ENCODE measurements at places on chromosomes 6 and 20.

GRCh38 chr6:129695373-129696027, 14.5 kb downstream of the ARHGAP18 start:
- no peak for DNase-seq

DNA sequence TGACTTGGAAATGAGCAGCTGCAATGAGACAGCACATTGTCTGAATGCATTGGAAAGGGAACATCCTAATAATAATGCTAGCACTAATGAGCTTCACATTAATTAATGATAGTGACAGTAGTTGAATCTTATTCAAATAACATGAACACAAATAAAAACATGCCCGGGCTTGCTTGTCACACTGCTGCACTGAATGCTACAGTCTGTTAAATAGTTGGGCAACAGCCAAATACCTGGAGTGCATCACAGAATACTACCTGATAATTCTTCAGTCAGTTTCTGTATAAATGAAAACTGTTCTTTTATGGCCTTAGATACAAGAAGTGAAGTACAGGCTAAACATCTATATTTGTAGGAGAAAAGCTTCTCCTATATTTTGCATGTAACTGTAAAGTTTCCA, 458.7 kb downstream of the RNF144B start:
- no peak for DNase-seq

DNA sequence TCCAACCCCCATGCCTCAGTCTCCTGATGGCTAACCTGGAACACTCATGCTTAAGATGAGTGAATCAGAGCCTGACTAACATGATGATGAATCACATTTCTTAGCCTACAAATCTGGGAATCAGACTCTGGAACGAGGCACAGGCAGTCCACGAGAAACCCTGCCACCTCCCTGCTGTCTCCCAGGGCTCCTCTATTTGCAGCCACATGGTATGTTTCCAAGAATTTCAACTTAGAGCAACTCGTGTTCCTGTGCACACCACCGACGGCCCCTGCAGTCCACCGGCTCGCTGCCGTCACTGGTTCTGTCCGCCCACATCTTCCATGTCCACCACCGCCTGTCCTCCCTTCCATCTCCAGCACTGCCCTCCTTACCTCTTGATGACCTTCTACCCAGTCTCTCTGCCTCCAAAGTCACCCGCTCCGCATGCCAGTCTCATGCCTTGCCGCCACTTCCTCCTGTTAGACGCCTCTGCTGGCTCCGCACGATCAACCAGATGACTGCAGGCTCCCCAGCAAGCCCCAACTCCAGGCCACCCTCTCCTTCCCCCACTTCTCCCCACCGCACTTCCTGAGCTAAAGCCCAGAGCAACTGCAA, 87.6 kb downstream of the AGPAT4 start:
- DNase-seq, result peak; percentile 93

DNA sequence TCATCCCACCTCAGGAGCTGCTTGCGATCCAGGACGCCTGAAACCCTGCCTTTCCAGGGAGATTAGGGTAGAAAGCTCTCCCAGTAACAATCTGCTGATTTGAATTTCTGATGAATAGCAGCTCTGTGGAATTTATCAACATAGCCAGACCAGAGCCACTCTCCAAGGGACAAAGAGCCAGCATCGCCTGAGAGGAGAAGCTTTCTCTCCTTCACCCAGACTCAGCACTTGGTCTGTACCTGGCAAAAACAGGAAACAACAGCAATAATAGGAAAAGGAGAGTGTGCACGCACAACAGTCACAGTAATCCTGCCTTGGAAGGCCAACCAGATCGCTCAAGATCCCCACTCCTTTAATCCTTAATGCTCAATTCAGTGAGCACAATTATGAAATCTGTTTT, 22.3 kb upstream of the ROS1 start:
- no peak for DNase-seq

DNA sequence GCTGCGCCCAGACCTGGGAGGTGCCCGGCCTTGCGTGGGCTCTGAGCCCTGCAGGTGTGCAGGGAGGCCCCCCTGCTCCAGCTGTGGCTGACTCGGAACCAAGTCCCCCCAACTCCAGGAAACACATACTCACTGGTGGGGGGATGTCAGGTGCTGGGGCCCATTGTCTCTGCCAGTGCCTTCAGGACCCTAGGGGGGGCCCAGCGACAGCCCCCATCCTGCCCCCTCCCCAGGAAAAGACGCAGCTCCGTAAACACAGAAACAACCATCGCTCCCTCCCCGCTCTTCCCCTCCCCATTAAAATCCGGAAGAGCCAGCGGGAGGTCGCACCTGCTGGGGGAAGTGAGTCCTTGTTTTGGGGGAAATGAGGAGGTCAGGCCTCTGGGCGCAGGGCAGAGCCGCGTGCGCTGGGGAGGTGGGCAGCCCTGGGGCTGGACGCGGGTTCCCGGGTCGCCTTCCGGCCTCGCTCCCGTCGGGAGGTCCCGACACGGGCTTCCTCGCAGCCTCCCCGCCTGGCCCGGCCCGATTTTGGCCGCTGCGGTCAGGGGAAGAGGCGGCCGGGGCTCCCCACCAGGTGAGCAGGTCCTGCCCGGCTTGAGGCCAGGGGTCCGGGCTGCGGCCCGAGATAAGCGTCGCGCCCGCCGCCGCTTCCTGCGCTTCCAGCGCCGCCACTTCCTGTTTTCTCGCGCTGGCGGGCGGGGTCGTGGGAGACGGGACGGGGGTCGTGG, 6.2 kb downstream of the C20orf204 start:
- DNase-seq, result no peak

- DNase-seq, result peak; percentile 51
These were observed 47.6 kb upstream of the SMIM8 start for GRCh38 chr6:87274660-87275274.

GRCh38 chr20:61719691-61720347, 345.9 kb downstream of the TAF4 start:
- no peak for DNase-seq

- no peak for DNase-seq
These were observed 6.1 kb downstream of the SLC26A8 start for GRCh38 chr6:36018339-36018738.

DNA sequence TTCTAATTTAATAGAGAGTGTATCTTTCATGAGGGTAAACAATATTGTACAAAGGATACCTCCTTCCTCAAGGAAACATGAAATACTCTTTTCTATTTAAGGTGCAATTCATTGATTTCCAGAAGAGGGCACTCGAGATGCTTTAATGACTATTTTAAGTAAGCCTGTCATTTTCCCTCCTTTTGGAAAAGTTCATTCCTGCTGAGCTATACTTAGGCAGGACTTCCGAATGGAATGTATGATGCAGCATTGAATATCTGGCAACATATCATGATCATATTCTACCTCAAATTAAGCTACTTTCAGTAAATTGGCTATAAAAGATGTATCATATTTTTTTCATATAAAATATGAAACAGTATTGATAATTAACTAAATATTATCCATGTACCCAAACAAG, 5.0 kb downstream of the DST start:
- DNase-seq, result peak; percentile 82

GRCh38 chr6:169271877-169272216, 18.2 kb upstream of the THBS2 start:
- no peak for DNase-seq

DNA sequence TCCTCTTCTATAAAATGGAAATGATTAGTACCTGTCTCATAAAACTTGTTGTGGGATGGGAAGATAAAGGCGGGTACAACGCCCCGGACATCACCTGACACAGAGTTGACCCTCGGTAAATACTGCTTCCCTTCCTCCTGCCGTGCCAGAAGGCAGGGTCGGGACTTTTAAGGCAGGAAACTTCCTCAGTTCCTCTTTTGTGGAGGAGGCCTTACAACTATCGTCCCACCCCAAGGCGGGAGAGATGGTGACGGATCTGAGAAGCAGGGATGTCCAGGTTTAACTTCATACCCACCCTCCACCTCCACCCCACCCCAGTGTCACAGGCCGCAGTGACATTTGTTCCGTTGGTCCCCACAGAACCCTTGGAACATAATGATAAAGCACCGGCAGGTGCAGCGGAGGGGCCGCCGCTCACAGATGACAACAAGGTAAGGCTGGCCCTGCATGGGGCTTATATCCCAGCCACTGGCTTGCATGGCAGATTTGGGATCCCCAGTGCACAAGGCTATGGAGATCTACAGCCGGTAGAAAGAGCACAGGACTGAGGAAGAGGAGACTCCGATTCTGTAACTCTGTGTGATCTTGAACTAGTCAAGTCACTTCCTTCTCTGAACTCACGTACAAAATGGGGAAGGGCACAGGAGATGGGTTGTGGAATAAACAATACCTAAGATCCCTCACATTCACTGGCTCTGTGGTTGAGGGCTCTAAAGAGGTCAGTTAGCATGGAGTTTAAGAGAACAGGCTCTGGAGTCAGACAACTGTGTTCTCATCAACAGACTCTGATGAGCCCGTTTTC, 764 bp downstream of the DNTTIP1 start:
- no peak for DNase-seq

DNA sequence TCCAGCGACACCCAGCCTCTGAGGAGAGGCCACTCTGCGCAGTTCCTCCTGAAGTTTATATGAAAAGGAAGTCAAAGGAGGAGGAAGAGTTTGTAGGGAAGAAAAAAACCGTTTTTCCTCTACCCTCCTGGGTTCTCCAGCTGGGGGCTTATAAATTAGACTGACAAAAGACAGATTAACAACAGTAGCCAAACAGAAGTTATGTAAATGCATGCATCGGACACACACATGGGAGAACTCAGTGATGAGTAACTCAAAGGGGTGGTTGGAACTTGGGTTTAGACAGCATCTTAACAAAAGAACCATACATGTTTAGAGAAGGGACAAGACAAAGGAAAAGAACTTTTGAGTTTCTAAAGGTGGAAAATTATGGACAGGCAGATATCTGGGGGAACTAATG, 71.2 kb downstream of the CD24 start:
- no peak for DNase-seq

- DNase-seq, result no peak
These were observed 266.4 kb downstream of the PLCB1 start for GRCh38 chr20:8398263-8399051.

DNA sequence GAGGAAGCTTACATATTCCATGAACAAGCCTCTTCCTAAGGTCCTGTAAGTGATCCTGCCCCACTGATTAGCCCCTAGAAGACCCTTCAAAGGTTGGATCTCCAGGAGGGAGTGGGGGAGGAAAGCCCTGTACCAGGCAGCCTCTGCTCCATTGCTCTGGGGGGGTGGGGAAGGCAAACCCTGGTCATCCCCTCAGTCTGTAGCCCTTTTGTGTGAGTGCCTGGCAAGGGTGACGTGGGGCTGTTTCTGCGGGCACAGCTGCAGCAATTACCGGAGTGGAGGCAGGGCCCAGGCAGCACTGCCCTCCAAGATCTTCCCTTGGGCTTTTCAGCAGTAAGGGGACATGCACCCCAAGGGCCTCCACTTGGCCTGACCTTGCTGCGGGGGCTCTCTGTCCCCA, at the start of gene MOG:
MOG (plus strand) TSS at position 295 of the 400 bp plus-strand sequence. CDS start 118 bp downstream, outside the sequence.
- no peak for DNase-seq

- DNase-seq, result no peak
These were observed 91.0 kb downstream of the COL12A1 start for GRCh38 chr6:75114806-75115205.

DNA sequence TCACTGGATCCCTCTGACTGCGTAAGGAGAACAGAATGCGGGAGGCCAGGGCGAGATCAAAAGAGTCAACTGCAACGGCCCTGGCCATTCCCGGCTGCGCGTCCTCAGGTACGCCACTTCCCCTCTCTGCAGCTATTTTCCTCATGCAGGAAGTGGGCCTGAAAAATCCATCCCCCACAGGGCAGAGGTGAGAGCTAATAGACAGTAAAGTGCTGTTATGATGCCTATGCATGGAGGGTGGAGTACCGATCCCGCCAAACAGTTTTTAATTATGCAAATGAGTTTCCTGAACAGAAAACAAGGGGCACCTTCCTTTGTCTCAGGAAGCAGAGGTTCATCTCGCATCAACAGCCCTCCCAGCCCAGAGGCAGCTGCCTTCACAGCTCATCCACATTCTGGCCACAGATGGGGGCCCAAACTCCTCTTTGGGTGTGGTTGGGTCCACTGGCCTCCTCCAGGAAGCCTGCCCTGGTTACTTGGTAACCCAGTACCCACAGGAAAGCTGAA, 9.3 kb downstream of the PREX1 start:
- DNase-seq, result no peak

DNA sequence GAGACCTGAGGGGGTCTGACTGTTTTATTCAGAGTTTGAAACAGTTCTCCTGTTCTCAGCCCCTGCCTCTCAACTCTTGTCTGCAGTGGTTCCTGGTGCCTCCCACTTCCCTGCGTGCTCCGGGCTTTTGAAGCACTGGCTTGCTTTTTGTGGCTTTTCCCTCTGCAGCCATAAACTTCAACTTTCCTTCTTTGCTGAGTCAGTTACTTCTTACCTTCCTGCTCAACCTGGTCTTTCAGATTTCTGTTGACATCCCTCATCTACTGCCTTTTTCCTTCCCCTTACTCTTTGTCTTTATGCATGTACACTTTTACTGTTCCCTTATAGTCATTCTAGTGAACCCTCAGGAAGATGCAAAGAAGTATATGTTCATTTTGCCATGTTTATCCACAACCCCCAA, 57.4 kb downstream of the ASXL1 start:
- no peak for DNase-seq

DNA sequence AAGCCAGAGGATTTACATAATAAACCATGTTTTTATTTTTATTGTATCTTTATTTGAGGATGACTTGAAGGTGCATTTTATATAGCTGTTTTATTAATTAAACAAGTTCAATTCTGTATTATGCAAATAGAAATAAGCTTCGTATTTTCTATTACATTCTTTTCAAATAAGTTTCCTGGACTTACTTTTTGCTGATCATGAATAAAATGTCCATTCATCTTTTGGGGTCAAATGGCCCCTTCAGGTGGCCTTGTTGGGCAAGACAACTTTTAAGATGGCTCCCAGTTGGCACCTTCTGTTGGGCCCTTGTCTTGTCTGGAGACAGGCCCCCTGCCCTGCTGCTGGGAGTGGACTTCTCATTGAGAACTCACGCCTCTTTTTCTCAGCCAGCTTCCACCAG, 654.6 kb upstream of the NOX3 start:
- no peak for DNase-seq

GRCh38 chr20:57743450-57744095, 33.8 kb upstream of the PMEPA1 start:
- no peak for DNase-seq

- no peak for DNase-seq
These were observed 125.9 kb upstream of the TRAF3IP2 start for GRCh38 chr6:111731456-111732195.

DNA sequence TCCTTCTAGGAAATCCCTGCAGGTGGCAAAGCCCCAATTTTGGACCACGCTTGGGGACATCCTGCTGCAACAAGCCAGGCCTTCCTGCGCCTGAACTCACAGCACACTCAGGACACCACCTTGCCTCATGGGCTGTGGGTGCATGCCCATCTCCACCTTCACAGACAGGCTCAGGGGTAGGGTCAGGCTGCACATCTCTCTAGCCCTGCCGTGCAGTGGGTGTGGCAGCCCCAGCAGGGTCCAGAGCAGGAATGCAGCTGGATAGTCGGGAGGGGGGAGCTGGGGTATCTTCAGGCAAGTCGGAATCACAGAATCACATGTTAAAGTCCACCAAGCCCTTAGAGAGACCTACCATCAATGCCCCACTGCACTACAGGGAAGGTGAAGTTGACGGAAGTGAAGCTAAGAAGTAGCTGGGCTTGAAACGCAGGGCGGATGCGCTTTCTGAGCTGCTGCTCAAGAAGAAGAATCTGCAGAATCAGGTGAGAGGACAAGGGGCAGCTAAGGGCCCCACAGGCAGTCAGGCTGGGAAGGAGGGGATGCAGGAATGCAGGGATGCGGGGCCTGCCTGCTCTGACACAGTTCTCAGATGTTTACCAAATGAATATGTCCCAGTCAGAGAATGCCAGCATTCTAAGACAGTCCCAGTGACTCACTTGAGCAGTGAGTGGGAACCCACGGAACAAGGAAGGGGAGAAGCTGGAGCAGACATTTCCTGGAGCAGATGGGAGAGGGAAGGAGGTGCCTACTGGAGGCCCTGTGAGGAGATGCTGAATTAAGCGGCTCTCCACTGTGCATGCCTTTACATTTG, 11.3 kb downstream of the SERPINB6 start:
- DNase-seq, result peak; percentile 71
